ENCODE measurements at places on chromosomes 5 and 9.
A peak's percentile ranks its signal among the peaks of the same experiment; 100 is the strongest.

GRCh38 chr9:137070906-137071275, 534 bp upstream of the SAPCD2 start:
- DNase-seq, result no peak

GRCh38 chr5:132378580-132378979, 9.1 kb downstream of the SLC22A5 start:
- peak; percentile 35 for DNase-seq

DNA sequence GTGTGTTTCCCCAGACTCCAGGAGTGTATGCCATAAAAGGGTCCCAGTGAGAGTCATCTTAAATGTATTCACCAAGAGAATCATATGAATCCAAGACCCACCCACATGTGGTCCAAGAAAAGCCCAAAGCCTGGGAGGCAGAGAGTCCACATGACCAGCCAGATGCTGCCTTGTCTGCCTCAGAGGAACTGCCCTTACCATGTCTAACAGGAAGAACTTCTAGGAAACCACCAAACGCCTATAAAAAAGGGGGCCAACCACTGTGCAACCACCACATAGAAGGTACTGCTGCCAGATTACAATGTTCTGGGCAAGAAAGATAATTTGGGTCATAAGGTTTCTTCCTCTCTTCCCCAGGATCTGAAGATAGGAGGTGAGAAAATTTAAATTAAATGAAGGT, 129.8 kb upstream of the SLC24A2 start:
- no peak for DNase-seq

DNA sequence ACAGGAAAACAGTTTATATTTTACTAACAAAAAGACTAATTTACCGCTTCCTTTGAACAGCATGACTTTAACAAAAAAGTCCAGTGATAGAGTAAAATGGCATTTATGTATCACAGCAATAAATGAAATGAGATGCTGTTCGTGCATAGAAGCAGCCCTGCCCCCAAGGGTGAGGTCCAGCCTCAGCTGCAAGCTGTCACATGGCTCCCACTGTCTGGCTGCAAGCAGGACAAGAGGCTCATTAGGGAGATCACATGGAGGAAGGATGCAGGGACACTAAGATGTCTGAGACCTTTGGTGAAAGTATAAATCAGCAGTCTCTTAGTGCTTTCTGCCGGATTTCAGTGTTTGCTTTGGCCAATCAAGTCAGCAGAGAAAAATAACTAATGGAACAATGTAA, 23.0 kb downstream of the GDNF start:
- DNase-seq, result no peak

- no peak for DNase-seq
Observed at GRCh38 chr9:14432666-14433350, 118.9 kb upstream of the NFIB start.

- peak; percentile 91 for DNase-seq
Observed at GRCh38 chr5:5572010-5572865, 149.8 kb downstream of the ICE1 start.

- DNase-seq, result no peak
Observed at GRCh38 chr5:122107016-122107415, 22.3 kb upstream of the ZNF474 start.

DNA sequence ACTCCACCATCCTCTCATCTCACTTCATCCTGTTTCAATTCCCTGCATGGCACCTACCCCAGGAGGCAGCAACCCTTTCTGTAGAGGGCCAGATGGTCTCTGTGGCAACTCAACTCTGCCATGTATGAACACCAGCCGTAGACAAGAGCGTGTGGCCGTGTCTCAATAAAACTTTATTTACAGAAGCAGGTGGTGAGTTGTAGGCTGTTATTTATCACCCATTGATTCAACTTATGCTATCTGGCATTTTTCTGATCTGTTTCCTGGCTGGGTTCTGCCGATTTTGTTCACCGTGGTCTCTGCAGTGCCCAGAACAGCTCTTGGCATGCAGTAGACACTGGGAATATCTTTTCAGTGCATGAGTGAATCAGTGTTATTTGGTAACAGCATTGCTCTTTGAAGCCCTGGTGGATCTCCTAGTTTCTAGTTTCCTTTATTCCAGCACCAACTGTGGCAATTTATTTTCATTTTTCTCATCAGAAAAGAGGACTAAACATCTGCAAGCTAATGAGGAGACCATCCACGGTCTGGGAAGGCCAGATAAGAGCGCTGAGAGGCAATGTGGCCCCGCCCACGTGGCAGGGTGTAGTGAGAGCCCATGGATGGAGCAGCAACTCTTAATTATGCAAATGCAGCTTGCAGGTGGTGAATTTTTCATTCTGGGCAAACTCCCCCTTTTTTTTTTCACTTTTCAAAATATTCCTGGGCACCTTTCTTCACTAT, 77.9 kb downstream of the CTSL start:
- no peak for DNase-seq

DNA sequence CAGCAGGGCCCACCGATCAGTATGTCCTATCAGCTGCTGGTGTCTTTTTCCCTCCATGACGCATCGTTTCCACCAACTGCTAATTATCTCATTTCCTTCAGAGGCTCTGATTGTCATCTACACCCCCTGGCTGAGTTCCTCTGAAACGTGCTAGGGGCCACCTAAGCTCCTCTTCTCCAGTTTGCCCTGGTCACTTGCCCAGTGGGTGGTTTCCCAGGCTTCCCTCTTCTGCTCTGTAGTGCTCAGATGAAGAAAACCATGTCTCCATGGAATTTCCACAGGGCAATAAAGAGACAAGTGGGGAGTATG, 65.3 kb downstream of the TSTD2 start:
- peak; percentile 9 for DNase-seq

GRCh38 chr5:116313366-116313765, 228.5 kb downstream of the COMMD10 start:
- DNase-seq, result no peak

- DNase-seq, result no peak
Observed at GRCh38 chr5:93359296-93359959, 221.6 kb downstream of the NR2F1-AS1 start.

- no peak for DNase-seq
Observed at GRCh38 chr9:101566904-101567724, 27.7 kb downstream of the PPP3R2 start.

GRCh38 chr9:2872250-2872930, 28.5 kb upstream of the PUM3 start:
- DNase-seq, result no peak
